ENCODE measurements at places on chromosomes 12 and 14.

DNA sequence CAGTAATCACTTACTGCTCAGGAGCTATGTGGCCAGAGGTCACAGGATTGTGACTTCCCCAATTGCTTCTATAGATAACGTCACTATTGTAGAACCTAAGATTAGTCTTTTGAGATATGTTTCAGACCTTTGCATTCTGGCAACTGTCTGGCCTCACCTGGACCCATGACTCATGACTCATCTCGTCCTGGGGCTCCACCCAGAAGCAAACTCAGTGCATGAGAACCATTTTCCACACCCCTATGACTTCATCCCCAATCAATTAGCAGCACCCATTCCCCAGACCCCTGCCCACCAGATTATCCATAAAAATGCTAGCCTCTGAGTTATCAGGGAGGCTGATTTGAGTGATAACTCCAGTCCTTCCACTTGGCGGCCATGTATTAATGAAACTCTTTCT is 186.9 kb downstream of the EMP1 start:
- DNase-seq = no peak

DNA sequence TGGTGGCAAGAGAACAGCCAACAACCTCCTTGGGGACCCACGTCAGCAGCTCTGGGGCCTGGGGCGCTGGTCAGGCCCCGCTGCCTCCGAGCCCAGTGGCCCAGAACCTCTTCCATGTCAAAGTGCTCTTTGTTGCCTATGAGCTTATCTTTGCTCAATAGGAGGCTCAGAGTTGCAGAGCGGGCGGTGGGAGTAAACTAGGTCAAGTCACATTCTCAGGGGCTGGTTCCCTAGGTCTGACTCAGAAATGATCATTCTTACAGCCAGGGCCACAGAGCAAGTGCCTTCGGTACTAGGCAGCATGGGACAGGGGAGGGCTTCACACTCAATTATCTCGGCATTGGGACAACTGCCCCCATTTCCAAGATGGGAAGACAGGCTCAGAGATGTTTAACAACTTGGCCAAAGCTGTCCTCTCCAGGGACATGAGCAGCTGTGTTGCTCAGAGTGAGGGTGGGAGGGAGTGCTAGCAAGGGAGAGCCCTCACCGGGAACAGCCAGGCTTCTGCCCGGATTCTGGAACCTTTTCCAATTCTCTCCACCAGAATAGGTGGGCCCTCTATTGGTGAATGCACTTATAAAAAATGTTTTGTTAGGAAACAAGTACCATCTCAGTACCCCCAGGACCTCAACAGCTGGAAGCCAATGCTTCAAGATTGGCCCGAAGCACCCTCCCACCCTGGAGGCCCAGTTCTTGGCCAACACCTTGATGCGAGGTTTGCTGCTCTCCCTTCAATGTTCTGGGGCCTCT is 11.9 kb downstream of the SLC25A29 start:
- no peak for DNase-seq

GRCh38 chr14:44897041-44897844 is 64.5 kb downstream of the KLHL28 start:
- DNase-seq = peak; percentile 86

- DNase-seq = no peak
Measured at GRCh38 chr12:121293603-121294002, 2.9 kb downstream of the CAMKK2 start.

- DNase-seq = no peak
Measured at GRCh38 chr12:121250359-121250758, 40.4 kb downstream of the P2RX4 start.
